ENCODE measurements at places on chromosomes 11 and 22.

DNA sequence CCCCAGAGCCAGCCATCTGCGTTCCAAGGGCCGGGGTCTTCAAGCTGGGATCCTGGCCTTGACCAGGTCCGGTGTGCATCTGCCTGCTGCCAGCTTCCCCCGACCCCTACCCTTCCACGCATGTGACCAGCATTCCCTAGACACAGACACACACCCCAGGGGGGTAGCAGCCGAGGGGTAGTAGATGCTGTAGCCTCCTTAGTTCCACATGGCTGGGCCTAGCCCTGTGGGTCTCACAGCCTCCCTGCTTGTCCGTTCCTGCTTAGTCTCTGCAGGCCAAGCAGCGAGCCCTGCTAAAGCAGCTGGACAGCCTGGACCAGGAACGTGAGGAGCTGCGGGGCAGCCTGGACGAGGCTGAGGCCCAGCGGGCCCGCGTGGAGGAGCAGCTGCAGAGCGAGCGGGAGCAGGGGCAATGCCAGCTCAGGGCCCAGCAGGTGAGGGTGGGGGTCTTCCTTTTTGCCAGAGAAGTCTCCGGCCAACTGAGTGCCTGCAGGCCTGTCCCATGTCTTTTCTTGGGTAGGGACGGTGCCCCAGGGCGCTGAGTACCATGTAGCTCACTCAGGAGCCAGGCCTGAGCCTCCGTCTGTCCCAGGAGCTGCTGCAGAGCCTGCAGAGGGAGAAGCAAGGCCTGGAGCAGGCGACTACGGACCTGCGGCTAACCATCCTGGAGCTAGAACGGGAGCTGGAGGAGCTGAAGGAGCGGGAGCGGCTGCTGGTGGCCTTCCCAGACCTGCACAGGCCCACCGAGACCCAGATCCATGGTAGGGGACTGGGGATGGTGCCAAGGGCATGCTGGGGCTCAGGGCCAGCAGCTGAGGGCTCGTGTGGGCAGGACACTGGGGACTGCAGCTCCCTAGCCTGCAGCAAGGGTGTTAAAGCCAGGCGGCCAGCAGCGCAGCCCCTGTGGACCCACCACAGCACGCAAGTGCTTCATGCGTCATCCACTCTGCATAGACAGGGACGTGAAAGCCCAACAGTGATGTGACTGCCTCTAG lies 13.6 kb downstream of the RNF215 start:
- DNase-seq = no peak

- DNase-seq = no peak
Observed at GRCh38 chr22:48301421-48301820, 1526.3 kb downstream of the BRD1 start.

GRCh38 chr11:8757533-8757932 lies 74.9 kb downstream of the RPL27A start:
- DNase-seq = no peak

DNA sequence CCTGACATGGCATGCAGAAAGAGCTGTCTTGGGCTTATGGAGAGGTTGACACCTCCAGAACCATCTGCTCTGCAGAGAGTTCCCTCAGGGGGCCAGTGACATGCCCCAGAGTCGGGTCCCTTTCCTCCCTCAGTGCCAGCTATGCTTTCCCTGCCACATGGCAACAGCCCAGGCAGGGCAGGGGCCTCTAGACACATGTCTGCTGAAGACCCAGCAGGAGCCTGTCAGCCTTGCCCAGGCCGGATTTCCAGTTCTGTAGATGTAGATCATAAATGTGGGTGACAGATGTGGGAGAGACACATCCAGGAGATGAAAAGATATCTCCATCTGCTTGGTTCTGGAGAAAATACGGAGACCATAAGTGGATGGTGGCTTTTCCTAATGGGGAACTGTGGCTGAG lies 25.5 kb downstream of the NAV2 start:
- DNase-seq = no peak

- DNase-seq = peak; percentile 94
Observed at GRCh38 chr11:1041936-1042608, 5.6 kb upstream of the MUC6 start.

DNA sequence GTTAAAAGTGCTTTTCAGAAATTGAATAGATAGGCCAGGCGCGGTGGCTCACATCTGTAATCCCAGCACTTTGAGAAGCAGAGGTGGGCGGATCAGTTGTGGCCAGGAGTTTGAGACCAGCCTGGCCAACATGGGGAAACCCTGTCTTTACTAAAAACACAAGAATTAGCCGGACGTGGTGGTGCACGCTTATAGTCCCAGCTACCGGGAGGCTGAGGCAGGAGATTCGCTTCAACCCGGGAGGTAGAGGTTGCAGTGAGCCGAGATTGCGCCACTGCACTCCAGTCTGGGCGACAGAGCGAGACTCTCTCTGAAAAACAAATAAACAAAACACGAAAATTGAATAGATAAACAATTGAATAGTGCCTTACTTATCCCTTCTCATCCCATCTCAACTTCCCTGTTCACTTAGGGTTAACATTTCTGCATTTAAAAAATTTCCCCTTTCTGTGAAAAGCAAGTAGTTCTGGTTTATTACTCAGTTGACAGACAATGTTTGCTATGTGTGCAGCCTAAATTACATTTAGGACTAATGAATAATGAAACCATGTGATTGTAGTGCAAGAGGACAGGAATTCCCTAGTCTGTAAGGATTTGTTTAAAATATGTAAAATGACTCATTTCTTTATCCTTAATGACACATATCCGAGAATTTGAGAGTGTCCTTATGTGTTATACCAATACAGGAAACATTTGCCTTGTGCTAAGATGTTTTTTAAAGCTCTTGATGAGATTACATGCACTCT lies 6.0 kb downstream of the RNF169 start:
- no peak for DNase-seq

DNA sequence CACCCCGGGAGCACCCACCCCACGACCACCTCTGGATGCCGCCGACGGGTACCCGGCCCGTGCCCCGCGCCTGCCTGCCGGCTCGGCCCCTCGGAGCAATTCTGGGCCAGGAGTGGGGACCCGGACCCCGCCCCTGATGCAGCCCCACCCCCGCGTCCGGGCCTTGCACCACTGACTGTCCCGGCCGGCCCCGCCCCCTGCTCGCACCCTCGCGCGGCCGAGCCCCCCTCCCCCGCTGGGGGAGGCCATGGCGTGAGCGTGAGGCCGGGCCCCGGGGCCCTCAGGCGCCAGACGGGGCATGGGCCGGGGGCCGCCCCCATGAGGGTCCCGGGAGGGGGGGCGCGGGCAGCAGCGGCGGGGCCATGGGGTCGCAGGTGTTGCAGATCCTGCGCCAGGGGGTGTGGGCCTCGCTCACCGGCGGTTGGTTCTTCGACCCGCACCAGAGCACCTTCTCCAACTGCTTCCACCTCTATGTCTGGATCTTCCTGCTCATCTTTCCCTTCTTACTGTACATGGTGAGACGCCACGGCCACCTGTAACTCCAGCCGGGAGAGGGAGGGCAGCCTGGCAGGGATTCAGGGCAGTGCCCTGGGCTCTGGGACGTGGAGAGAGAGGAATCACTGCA lies 486 bp downstream of the PCNX3 start:
- peak; percentile 76 for DNase-seq

GRCh38 chr11:35216962-35217678 lies 78.1 kb downstream of the CD44 start:
- DNase-seq = no peak

- no peak for DNase-seq
Observed at GRCh38 chr11:128897826-128898225, 6.7 kb downstream of the KCNJ5 start.

DNA sequence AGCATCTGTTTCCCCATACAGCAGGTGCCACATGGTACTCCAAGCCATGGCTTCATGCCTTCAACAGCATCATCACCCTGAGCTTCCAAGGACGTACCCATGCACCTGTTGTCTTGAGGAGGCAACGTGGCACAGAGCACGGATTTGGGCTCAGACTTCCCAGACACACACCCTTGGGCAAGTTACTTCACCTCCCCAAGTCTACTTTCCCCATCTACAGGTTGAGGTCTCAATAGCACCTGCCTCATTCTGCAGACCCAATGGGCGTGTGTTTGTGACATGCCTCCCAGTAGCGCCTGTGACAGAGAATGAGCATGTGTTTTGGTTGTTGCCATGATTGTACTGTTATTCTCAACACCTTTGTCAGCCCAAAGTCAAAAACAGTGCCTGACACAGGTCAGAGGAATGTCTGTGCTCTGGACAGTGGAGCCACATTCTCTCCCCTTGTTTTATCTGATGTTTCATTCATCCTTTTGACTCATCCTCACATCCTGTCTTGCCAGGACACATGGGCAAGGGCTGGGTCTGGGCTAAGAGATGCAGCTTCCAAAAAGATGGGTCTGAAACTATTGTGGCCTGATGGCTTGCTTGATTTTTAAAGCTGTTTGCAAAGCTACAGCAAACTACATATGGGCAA lies 53.4 kb upstream of the CCND1 start:
- DNase-seq = no peak

DNA sequence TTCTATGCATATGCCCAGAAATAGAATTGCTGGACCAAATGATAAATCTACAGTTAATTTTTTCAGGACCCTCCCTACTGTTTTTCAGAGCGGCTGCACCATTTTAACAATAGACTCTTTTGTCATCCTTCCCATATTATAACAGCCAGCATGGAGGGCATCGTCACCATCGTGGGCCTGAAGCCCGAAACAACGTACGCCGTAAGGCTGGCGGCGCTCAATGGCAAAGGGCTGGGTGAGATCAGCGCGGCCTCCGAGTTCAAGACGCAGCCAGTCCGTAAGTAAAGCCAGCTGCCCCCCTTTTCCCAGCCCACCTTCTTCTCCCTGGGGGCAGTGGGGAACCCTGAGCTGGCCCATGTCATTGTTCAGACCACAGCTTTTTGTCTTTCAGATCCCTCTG lies 79.5 kb upstream of the TTC12 start:
- no peak for DNase-seq

- no peak for DNase-seq
Observed at GRCh38 chr11:119120639-119121007, 757 bp upstream of the HINFP start.

- DNase-seq = peak; percentile 57
Observed at GRCh38 chr11:125070699-125071254, 7.7 kb downstream of the SLC37A2 start.

DNA sequence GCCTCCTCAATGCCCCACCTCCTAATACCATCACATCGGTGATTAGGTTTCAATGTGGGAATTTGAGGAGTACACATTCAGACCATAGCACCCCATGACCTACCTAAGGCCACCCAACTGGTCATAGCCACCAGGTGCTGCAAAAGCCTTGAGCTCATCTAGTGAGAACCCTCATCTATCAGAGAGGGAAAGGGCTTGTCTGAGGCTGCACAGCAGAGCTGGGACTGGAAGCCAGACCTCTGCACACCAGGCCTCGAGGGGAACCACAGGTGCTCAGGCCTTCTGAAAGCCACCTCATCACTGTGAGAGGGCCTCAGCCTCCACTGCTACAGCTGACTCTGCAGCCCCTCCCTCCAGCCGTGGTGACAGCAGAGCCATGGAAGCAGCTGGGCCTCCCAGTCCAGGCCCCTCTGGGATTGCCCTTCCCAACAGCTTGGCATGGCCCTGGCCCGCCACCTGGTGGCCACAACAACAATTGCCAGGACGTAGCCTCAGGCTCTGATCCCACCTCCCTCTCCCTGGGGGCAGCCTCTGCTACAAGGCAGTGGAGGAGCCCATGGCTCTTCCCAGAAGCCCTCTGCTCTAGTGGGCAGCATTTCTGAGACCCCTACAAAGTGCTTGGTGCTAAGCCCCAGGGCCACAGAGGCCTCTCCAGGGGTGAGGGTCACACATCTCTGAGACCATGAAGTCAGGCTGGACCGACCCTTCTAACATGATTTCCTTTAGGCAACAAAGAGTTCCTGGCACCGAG lies 41.0 kb upstream of the PRDM11 start:
- peak; percentile 50 for DNase-seq

DNA sequence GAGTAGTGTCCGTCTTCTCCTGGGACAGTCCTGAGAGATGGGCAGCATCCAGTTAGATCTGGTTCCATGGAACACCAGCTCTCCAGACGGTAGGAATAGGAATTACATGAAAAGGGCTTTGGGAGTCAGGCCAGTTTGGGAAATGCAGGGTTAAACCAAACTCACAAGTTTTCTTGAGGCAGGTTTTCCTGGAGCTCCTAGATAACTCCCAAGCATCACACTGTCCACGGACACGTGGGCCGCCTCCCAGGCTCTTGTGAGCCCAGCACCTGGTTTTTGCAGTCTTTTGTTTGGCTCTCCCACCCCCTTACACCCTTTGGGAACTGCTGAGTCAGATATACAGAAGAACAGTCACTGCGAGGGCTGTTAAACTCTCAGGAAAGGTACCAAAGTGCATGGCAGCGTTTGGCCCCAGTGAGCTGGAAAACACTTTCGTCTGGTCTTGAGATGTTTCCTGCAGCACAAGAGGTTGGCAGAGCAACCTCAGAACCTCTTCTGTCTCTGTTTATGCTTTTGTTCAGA lies 90.0 kb downstream of the BCR start:
- no peak for DNase-seq

DNA sequence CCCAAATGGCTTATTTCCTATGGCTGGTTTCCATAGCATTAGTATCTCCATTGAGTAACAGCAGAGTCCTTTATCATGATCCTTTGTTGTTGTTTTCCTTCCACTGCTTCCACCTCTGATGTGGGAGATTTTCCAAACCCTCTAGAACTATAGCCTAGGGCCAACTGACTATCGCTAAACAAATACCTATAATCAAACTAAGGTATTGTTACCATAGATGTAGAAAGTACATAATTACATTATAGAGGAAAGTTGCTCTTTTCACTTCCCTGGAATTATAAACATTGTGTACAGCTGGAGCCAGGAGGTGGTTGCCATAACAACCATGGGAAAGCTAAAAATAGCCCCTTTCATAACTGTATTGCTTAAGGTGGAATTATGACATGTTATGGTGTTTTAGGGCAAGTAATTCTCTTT lies 47.0 kb upstream of the ALKBH3 start:
- DNase-seq = no peak

GRCh38 chr22:48647606-48648515 lies 1179.8 kb downstream of the BRD1 start:
- no peak for DNase-seq
